ENCODE measurements at places on chromosomes 7 and 10.

DNA sequence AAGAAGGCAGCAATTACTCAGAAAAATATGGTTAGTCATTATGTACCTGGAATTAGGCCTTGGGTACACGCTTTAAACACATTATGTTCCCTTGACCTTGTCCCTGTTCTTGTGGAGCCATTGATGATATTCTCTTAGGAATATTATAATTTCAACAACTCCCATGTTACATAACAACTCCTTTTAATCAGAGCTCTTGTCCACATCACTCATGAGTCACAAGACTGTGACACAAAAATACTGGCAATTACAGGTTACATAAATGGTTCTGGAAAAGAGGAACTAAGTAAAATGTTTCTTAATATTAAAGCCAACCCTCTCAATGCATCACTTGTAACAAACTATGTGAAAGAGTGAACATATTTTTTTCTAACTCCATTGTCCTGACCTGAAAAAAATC lies 143.8 kb upstream of the PCLO start:
- no peak overlapping the region for H3K27ac ChIP-seq
- H3K27me3 ChIP-seq: no peaks in the 10 kb centered on the region
- H3K36me3 ChIP-seq: no peaks in the 10 kb centered on the region
- no peak overlapping the region for H3K4me3 ChIP-seq
- no peaks in the 10 kb centered on the region for H3K4me1 ChIP-seq

DNA sequence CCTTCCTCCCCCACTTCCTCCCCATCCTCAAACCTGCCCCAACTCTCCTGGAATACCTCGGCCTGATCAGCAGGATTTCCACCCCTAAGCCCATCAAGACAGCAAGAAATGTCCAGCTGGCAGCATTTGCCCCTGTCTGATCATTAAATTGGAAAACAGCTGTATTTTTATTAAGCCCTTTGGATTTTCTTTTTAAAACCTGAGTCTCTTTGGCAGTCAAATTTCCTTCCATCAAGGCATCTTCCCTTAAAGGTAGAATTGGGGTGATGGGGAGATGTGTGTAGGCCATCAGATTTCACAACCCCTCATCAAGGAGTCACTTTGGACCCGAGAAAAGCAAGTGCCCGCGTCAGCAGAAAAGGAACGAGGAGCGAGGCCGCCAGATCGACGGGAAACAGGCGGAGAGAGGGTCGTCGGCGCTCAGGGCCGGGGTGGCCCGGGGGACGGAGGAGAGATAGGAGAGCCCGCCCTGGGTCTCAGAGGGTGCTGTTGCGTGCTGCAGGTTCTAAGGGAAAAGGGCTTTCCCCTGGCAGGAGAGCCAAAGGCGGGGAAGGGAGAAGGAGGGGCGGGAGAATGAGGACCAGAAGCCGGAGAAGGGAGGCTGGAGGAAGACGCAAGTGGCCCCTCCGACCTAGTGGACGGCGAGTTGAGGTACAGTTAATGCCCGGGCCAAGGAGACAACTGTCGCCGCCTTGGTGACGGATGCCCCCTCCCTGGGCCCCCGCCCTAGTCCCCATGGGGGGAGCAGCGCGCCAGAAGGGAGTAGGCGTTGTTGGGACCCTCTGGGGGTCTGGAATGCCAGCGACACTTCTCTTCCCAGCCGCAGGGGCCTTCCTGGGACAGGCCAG lies 11.5 kb upstream of the GATA3 start:
- H3K4me3 ChIP-seq: peak overlapping the region; percentile 35
- H3K36me3 ChIP-seq: peaks cover 12% of the 10 kb centered on the region
- H3K27ac ChIP-seq: no peak overlapping the region
- peaks cover 82% of the 10 kb centered on the region for H3K27me3 ChIP-seq
- peak; percentile 17 for DNase-seq

- peaks cover 4% of the 10 kb centered on the region for H3K27me3 ChIP-seq
- no peak for DNase-seq
- H3K27ac ChIP-seq: no peak overlapping the region
- H3K4me3 ChIP-seq: no peak overlapping the region
- no peaks in the 10 kb centered on the region for H3K4me1 ChIP-seq
These were observed 103.1 kb downstream of the SLC16A9 start for GRCh38 chr10:59606551-59606961.

DNA sequence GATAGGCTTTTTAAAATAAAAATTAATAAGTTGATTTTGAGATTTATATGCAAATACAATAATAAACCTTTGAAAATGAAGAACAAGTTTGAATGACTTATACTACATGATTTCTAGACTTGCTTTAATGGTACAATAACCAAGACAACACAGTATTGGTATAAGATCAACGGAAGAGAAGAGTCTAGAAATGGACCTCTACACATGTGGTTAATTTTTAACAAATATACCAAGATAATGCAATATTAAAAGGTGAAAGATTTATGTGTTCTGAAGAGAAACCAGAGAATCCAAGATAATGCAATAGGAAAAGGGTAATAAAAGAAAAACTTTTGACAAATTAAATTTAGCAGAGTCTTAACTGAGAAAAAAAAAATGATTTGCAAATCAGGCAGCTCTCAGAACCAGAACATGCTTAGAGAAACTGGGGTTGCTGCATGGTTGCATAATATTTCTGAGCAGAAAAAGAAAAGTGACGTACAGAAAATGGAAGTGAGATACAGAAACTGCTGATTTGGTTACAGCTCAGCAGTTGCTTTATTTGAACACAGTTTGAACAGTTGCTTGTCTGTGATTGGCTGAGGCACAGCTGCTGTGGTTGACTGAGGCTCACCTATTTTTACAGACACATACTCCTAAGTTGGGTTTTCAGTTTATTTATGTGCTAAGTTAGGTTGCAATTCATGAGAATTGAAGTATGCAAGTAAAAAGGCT lies 365.9 kb downstream of the CRPPA start:
- H3K36me3 ChIP-seq: no peaks in the 10 kb centered on the region
- H3K27me3 ChIP-seq: no peaks in the 10 kb centered on the region
- H3K4me3 ChIP-seq: no peak overlapping the region
- H3K4me1 ChIP-seq: no peaks in the 10 kb centered on the region

DNA sequence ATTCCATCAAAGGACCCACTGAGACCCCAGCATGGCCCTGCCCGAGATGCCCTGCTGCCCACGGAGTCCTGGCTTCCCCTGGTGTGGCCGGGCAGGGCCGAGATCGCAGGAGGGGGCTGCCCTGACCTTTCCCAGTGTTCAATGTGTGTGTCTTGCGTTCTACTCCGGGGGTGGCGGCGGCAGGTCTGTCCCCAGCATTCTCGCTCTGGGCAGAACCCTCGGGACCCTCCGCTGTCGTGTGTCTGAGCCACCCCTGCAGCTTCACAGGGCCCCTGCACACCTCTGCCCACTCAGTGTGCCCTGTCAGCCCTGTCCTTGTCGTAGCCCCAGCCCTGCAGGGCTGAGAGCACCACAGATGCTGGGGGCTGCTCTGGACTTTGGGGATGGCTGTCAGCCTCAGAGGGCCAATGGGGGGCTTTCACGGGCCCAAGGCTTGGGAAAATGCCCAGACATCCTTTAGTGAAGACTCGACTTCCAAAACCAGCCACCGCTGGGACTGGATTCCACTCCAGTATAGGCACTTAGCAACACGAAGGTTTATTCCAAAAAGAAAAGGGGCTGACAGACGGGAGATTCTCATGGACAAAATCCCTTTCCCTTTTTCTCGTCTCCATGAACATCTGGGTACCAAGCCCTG lies 30.0 kb upstream of the KNDC1 start:
- no peak overlapping the region for H3K4me3 ChIP-seq
- H3K4me1 ChIP-seq: peaks cover 3% of the 10 kb centered on the region
- DNase-seq: no peak
- peaks cover 2% of the 10 kb centered on the region for H3K27me3 ChIP-seq
- no peaks in the 10 kb centered on the region for H3K36me3 ChIP-seq
- no peak overlapping the region for H3K27ac ChIP-seq

Data from naive thymus-derived CD8-positive, alpha-beta T cell (primary cell).